Activated naive CD8-positive, alpha-beta T cell treated with anti-CD3 and anti-CD28 coated beads, Interleukin-2, amount 10 ng/mL, durations not matched to agents 7 days and 5 days (primary cell): ENCODE measurements at places on chromosomes 2 and 18.

DNA sequence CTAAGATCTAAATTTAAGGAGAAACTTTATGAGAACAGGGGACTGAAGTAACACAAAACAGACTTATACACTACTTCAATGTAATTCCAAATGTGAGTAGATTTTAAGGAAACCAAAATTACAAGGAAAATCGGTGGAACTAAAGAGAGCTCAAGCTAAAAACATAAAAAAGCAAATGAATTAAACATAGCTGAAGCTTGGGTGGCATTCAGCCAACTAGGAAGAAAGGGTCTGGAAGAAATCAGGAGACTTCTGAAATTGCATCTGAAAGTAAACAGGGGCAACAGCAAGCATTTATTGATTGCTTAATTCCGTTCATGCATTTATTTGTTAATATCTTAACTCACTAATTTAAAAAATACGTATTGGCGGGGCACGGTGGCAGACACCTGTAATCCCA lies 727.3 kb upstream of the PKDCC start:
- DNase-seq, result no peak

DNA sequence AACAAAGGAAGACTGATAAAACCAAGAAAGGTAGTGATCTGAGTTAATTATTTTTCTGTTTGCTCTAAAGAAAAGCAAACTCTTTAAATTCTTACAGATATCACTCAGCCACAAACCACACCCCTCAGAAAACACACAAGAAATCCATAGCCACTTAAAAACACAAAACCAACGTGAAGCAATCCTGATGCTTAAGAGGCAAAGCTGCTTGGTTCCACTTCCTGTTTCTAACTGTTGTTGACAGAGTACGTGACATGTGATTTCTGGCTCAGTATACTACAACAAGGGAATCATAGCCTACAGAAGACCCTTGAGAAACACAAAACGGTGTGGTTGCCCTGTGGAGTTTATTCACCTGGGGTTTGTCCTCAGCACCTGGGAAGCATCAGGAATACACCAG lies 240.9 kb upstream of the APCDD1 start:
- no peak for DNase-seq

GRCh38 chr2:120820263-120820952 lies 84.7 kb downstream of the GLI2 start:
- no peak for DNase-seq

DNA sequence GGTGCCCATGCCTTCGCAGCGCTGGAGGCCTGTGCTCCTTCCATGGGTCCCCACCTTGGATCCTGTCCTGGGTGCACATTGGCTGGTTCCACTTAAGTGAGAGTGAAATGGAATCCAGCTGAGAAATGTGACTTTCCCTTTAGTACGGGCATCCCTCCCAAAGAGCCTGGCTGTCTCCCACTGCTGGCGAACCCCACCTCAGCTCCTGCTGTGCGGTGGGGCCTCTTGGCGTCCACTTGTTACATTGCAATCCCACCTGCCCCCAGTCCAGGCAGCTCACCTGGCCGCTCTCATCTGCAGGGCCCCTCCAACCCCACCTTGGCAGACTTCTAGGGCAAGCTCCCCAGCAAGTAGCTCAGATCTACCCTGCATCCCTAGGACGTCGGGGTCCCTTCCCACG lies 35.5 kb upstream of the GNAL start:
- no peak for DNase-seq

- no peak for DNase-seq
These were observed 39.6 kb upstream of the PDK1 start for GRCh38 chr2:172516299-172516698.
